ENCODE measurements at places on chromosomes 5 and 9.

GRCh38 chr9:126218359-126219125 lies 108.1 kb upstream of the MVB12B start:
- no peaks in the 10 kb centered on the region for H3K4me1 ChIP-seq
- H3K36me3 ChIP-seq, result no peaks in the 10 kb centered on the region
- no peak overlapping the region for H3K27ac ChIP-seq
- H3K27me3 ChIP-seq, result peaks cover 6% of the 10 kb centered on the region
- no peak overlapping the region for H3K4me3 ChIP-seq
- DNase-seq, result no peak

- H3K4me1 ChIP-seq, result no peaks in the 10 kb centered on the region
- no peak for DNase-seq
- H3K36me3 ChIP-seq, result no peaks in the 10 kb centered on the region
- no peak overlapping the region for H3K27ac ChIP-seq
These were observed 398.0 kb downstream of the ADGRV1 start for GRCh38 chr5:90956511-90957097.

- H3K27ac ChIP-seq, result no peak overlapping the region
- H3K4me1 ChIP-seq, result no peaks in the 10 kb centered on the region
- H3K27me3 ChIP-seq, result no peaks in the 10 kb centered on the region
- H3K4me3 ChIP-seq, result no peak overlapping the region
- DNase-seq, result no peak
These were observed 410.3 kb upstream of the PRR16 start for GRCh38 chr5:120053841-120054240.

GRCh38 chr5:39520232-39520572 lies 95.4 kb upstream of the DAB2 start:
- no peaks in the 10 kb centered on the region for H3K36me3 ChIP-seq
- DNase-seq, result no peak
- no peak overlapping the region for H3K4me3 ChIP-seq

DNA sequence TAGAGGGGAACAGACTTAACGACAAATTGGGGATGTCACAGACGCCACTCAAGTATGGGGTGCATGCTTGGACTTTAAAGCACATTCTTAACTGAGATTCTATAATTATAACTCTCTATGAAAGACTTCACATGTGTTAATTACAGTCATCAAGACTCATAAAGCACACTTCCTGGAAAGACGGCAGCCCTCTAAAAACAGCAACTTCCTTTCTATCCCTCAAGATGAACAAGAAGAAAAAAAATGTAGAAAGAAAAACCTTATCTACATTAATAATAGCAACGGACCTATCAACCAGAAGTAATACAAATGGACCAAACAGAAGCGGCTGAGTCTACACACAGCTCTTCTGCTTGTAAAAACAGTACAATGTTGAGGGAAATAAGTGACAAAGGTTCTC lies 21.2 kb downstream of the GNAQ start:
- no peaks in the 10 kb centered on the region for H3K27me3 ChIP-seq
- no peak overlapping the region for H3K4me3 ChIP-seq
- DNase-seq, result no peak
- H3K4me1 ChIP-seq, result peaks cover 23% of the 10 kb centered on the region
- no peak overlapping the region for H3K27ac ChIP-seq

DNA sequence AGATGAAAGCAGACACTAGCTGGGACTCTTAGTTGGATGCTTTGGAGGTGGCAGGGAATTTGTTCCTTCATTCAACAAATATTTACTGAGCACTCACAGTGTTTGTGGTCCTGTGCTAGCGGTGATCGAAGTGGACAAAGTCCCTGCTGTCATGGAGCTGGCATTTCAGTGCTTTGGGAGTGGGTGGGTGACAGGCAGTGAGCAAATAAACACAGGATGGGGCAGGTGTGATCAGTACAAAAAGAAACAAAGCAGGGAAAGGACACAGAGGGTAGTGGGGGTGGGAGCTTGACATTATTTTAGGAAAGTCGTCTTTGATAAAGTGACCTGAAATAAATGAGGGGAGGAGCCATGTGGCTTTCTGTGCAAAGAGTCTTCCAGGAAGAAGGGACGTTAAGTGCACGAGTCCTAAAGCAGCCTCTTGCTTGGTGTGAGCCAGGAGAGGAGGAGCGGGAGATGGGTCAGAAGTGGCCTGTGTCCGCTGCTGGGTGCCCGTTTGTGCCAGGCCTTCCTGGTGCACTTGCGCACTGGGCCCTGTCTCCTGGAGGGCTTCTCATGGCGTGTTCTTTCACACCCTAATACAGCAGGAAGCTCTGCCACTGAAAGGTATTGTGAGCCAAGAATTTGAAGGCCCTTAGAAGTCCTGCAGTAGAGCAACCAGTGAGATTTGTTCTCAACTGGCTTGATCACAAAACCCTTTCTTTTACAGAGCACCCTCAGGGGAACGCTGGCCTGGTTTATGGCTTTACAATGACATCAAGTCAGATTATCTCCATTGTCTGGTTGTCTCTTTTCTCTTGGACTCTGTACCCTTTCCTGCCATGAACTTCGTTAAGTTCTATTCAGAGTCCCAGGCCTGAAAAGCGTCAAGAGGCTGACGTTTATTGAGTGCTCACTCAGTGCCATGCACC lies 14.8 kb downstream of the NDST1 start:
- DNase-seq, result no peak
- H3K27ac ChIP-seq, result no peak overlapping the region
- H3K36me3 ChIP-seq, result no peaks in the 10 kb centered on the region
- no peak overlapping the region for H3K4me3 ChIP-seq

- H3K36me3 ChIP-seq, result no peaks in the 10 kb centered on the region
- no peak overlapping the region for H3K4me3 ChIP-seq
- no peaks in the 10 kb centered on the region for H3K4me1 ChIP-seq
- H3K27ac ChIP-seq, result no peak overlapping the region
- no peak for DNase-seq
- no peaks in the 10 kb centered on the region for H3K27me3 ChIP-seq
These were observed 162.2 kb downstream of the SREK1 start for GRCh38 chr5:66306105-66306843.

DNA sequence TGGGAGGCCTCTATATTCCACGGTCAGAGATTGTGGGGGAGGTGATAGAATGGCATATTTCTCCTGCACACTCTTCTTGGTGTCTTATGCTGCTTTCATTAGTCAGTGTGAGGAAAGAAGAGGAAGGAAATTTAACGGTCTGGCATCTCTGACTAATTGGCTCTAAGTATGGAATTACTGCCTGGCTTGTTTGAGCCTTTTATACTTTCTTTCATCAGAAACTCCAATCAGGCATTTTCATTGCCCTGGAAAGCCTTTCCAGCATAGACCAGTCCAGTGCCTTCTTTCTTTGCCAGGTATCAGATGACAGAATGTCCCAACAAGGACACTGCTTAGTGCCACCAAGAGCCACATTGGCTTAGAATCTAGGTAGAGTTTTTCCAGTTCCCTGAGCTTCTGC lies 30.2 kb downstream of the CYSTM1 start:
- H3K27ac ChIP-seq, result no peak overlapping the region
- H3K4me3 ChIP-seq, result no peak overlapping the region
- H3K4me1 ChIP-seq, result no peaks in the 10 kb centered on the region

DNA sequence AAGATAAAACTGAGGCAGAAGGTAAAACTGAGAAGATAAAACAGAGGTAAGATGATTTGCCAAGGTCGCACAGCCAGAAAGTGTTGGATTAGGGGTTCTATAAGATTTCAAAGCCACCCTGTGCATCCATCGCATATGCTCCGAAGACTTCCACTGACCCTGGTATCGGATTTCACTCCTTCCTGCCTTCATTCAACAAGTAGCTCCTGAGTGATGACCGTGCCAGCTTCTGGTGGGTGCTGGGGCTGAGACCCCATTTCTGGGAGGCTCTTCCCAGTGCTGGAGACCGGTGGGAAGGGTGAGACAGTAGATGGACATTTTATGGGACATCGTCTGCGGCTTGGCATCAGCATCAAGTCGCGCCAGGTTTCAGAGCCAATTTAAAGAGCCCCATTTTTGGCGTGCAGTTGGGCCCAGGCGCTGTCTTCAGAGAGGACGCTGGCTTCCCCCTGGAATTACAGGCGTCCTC lies 53.7 kb upstream of the DAB2IP start:
- H3K4me3 ChIP-seq, result no peak overlapping the region
- no peak for DNase-seq
- no peaks in the 10 kb centered on the region for H3K36me3 ChIP-seq
- H3K4me1 ChIP-seq, result no peaks in the 10 kb centered on the region

GRCh38 chr5:74173241-74173640 lies 467.3 kb downstream of the ENC1 start:
- no peaks in the 10 kb centered on the region for H3K36me3 ChIP-seq
- no peaks in the 10 kb centered on the region for H3K4me1 ChIP-seq
- H3K27ac ChIP-seq, result no peak overlapping the region

DNA sequence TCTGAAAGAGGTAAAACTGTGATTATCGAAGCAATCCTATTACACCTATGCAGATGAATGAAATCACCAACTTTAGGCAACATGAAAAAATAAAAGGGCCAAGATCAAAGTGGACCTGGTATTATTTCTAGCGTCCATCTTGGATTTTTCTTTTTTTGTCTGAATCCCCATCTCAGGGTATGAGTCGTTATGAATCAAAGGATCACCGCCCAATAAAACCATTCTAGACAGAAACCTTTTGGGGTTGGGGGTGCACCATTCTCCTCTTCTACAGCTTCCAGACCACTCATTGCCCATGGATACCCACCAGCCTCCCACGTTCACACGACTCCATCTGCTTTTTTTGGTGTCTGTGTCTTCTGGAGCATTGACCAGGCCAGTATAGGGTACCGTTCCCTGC lies 33.4 kb downstream of the MAP1B start:
- no peaks in the 10 kb centered on the region for H3K27me3 ChIP-seq
- H3K27ac ChIP-seq, result no peak overlapping the region
- no peaks in the 10 kb centered on the region for H3K4me1 ChIP-seq
- DNase-seq, result no peak
- no peaks in the 10 kb centered on the region for H3K36me3 ChIP-seq

DNA sequence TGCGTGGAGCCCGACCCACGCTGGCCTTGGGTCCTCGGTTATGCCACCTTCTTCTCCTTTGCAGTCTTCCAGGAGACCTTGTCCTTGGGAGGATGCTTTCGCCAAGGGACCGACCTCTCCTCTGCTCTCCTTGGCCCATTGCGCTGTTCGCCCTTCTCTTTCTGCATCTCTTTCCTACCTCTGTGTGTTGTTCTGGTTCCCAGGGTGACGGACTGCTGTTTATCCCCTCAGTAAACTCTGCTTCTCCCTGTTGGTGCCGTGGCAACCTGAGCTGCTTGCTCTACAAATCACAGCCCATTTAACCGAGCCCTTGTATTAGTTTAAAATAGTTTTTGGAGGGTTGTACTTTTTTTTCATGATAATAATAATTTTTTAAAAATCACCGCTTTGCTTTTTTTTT lies 97.9 kb downstream of the DAPK1 start:
- no peaks in the 10 kb centered on the region for H3K36me3 ChIP-seq
- no peak overlapping the region for H3K4me3 ChIP-seq
- no peak overlapping the region for H3K27ac ChIP-seq
- H3K4me1 ChIP-seq, result no peaks in the 10 kb centered on the region

- H3K4me3 ChIP-seq, result no peak overlapping the region
- no peak for DNase-seq
- H3K27ac ChIP-seq, result no peak overlapping the region
- H3K4me1 ChIP-seq, result no peaks in the 10 kb centered on the region
- H3K36me3 ChIP-seq, result peaks cover 58% of the 10 kb centered on the region
- no peaks in the 10 kb centered on the region for H3K27me3 ChIP-seq
These were observed 48.2 kb downstream of the CDK5RAP2 start for GRCh38 chr9:120531683-120532300.

DNA sequence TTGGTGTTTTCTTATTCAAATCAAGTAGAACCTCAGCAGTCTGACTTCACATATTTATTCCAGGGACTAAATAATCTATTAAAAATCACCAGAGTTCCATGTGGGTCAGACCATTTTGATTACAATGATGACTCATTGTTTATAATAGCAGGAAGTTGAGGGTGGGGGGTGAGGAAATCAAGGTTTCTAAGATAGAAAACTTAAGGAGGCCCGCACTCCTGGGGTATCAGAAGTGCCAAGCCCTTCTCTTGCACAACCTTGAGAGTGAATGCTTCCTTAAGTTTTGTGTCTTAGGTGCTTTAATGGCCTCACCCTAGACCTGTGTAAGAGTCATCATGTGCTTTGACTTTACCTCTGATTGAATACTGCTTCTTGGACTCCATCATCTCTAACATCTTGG lies 31.9 kb upstream of the NPR3 start:
- DNase-seq, result no peak
- no peaks in the 10 kb centered on the region for H3K36me3 ChIP-seq
- no peak overlapping the region for H3K4me3 ChIP-seq
- no peaks in the 10 kb centered on the region for H3K27me3 ChIP-seq
- H3K4me1 ChIP-seq, result no peaks in the 10 kb centered on the region

- no peak for DNase-seq
- H3K4me3 ChIP-seq, result no peak overlapping the region
- H3K27ac ChIP-seq, result no peak overlapping the region
These were observed 5.0 kb downstream of the PRUNE2 start for GRCh38 chr9:76900884-76901440.

DNA sequence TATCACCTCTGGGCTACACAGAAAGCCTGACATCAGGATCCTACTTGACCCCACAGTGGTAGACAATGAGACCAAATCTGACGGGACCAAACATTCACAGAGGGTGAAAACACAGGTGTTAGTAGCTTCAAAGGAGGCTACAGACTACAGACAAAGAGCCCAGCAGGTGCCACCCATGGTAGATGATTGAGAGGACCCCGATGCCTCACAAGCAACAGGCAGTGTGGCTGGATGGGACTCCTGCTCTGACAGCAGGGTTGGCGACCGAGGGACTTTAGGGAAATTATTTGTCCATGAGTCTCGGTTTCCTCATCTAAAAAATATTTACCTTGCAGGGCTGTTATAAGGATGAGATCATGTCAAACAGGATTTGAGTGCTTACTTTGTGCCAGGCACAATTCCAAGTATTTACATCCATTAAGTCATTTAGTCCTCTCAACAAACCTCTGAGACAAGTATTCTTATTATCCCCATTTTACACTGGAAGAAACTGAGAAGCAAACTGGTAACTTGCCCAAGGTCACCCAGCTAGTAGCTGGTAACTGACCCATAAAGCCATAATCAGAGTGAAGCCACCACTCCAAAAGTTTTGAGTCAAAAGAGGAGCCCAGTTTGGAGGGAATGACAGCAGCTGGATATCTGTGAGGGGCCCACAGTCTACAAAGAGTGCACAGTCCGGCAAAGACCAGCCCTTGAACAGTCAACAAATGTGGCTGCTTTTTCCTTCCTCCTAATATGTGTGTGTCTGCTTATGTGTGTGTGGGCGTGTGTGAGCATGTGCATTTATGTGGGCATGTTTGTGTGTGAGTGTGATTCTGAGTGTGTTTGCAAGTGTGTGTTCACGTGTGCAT lies 502.0 kb downstream of the BNC2 start:
- H3K4me3 ChIP-seq, result no peak overlapping the region
- H3K27ac ChIP-seq, result no peak overlapping the region
- H3K4me1 ChIP-seq, result no peaks in the 10 kb centered on the region
- no peaks in the 10 kb centered on the region for H3K36me3 ChIP-seq
- H3K27me3 ChIP-seq, result no peaks in the 10 kb centered on the region
- no peak for DNase-seq

DNA sequence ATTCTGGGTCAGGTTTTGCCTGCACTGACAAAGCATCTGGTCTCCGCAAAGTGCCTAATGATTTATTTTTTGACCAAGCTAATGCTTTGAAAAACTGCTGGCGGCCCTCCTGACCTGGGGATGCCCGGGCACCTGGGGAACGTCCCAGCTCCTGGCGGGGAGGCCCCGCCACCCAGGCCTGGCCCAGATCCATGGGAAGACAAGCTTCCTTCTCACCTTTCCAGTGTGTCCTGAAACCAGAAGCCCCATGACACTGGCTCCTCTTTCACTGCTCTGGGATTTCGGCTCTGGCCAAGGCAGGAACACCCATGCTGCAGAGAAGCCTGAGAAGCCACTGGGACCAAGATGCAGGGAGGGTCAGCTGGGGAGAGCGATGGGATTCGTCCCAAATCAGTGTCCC lies 144.1 kb downstream of the SEC61B start:
- no peaks in the 10 kb centered on the region for H3K4me1 ChIP-seq
- no peak overlapping the region for H3K27ac ChIP-seq
- DNase-seq, result no peak
- H3K4me3 ChIP-seq, result no peak overlapping the region
- peaks cover 1% of the 10 kb centered on the region for H3K27me3 ChIP-seq
- no peaks in the 10 kb centered on the region for H3K36me3 ChIP-seq

All from CD8-positive, alpha-beta memory T cell (primary cell).